Daoy (cell line): ENCODE measurements at places on chromosomes 4 and X. TPM values are rescaled to one million over a fixed set of nuclear protein-coding genes. Genes with fewer than 3 reads are reported as not detected.
A peak's percentile ranks its signal among the peaks of the same experiment; 100 is the strongest.

Gene CWH43
- total RNA-seq = not detected in 2 replicates

Gene KLHL15
- total RNA-seq = 8.2 and 9.4 TPM in 2 replicates

GRCh38 chr4:8270418-8270771 is 841 bp downstream of the HTRA3 start:
- no peak for DNase-seq

GRCh38 chr4:183607894-183608293 is 51.1 kb downstream of the RWDD4 start:
- DNase-seq = no peak

GRCh38 chr4:124018383-124019317 is 622.1 kb downstream of the SPRY1 start:
- DNase-seq = peak; percentile 14

- no peak for DNase-seq
Observed at GRCh38 chr4:47462799-47463234, 685 bp downstream of the COMMD8 start.

DNA sequence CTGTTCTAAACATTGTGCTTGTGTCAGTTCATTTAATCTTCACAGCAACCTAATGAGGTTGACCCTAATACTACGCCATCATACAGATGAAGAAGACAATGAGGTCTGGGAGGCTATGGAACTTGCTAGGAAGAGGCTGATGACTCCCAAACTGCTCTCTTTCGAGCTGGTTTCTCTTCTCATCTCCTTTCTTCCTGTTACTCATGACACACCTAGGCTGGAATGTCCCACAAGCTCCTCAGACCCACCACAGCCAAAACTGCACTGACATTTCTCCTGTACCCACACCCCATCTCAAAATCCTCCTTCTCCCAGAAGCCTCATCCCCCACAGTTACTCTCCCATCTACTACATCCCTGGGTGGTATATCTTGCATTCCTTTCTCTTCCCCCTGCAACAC is 27.4 kb upstream of the PJA1 start:
- no peak for DNase-seq
